SIG-M5 (cell line): ENCODE measurements at places on chromosomes 12 and 14.

GRCh38 chr12:28189784-28190320 lies 404 bp upstream of the CCDC91 start:
- no peak for DNase-seq

DNA sequence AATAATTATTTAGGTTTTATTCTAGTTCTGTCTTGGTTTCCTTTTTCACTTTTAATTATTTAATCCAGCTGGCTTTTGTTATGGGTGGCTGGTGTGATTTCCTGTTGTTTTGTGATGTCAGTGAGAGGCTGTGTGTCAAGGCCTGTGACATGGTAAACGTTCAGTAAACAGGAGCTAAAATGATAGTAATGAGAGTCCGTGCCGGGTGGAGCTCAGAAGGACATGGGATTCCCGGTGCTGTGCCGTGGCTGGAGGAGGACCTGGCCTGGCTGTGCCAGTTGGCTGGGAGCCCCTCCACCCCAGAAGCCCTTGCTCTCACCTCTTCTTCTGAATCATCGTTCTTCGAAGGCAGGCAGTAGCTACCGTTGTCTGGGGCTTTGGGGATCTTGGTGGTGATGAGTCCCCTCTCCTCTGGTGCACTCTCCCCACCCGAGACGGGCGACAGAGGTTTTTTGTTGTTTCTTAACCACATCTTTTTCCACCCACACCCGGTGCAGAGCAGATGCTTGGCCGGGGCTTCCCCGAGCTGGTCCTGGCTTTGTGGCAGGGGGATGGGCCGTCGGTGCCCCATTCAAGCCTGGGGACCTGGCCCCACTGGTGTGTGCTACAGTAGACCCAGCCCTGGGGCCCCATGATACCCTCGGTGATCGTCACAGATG lies 29.1 kb downstream of the SH2B3 start:
- no peak for DNase-seq

DNA sequence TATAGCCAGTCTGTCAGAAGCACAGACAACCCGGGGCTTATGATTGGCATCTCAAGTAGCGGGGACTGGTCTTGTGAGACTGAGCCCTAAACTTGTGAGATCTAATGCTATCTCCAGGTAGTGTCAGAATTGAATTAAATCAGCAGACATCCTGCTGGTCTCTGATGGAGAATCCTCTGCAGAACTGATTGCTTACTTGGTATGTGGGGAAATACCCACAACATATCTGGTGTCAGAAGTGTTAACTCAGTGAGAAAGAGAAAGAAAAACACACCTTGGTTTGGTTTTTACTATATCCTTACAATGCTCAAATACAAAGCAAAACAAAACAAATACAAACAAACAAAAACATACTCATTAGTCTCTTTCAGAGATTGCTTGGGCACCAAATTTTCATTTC lies 10.0 kb downstream of the SEL1L start:
- no peak for DNase-seq

DNA sequence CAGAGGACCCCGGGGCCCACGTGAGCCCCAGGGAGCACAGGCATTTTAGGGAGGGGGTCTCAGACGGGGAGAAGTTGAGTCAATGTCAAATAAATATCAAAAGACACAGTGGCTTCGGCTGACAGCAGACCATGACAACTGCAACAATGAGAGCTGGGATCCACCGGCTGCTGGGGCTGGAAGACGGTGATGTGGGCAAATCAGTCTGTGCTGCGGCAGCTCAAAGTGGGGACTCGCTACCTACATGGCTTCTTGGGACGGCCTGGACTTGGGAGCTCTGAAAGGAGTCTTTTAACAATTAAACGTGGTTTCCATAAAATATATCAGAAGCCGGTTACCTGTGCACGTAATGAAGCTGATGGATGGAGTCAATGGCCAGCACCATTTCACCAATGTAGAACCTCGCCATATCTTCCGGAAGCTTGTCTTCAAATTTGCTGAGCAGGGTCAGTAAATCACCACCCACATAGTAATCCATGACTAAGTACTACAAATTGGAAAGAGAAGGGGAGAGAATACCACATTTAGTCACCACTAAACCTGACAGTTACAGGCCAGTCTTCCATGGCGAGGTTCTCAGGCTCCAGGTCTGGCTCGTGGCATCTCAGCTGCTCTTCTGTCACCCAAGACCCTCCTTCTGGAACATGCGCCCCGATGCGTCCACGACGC lies 58.0 kb downstream of the CDC42BPB start:
- no peak for DNase-seq

DNA sequence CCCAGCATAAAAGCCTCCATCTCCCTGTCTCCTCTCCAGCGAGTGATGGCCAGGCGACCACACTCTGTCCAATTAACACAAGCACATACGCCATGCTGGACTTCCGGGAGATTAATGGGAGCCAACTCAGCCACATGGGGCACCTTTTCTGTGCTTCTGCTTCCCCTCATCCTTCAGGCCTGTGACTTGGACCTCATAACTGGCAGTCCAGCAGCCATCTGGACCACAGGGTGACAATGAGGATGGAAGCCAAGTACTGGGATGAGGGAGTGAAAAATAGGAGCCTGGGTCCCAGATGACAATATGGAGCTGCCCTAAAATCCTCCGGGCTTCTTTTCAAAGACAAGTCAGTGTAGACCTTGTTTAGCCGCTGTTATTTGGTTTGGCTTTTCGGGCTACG lies 12.8 kb downstream of the MAP3K9 start:
- DNase-seq = no peak

- no peak for DNase-seq
Measured at GRCh38 chr12:49502590-49502989, 36.2 kb upstream of the KCNH3 start.

DNA sequence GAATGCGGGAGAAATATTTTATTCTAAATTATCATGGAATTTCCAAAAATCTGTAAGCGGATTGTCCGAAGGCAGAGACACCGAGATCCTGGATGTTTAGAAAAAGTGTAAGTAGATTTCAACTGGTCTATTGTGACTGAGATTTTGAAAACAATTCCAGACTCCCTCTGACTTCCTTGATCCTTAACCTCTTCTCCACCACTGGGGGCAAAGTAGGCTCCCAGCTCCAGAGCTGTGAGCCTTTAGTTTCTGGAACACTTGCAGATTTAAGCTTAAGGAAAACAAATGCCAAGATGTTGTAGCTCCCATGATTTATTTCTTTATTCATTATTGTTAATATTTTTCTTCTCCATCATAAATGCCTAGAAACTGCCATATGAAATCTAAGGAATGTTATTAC lies 1320.5 kb upstream of the SEL1L start:
- no peak for DNase-seq

- no peak for DNase-seq
Measured at GRCh38 chr12:55720894-55721444, 776 bp downstream of the RDH5 start.

DNA sequence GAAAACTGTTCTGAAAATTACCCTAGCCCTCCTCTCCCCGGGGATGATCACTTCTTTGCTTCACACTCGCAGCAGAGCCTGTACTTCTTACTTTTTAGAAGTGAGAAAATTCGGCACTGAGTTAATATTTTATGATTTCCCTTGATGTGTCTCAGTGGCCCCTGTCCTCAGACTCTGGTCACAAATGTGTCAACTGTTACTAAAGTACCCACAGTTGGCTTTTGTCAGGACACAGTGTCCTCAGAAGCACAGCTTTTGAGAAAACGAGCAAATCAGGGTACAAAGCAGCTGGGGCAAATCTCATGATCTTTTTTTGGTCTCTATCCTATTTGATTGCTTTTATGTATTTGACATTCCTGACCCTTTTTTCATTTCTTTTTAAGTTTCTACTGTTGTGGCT lies 142.5 kb downstream of the SYNE2 start:
- DNase-seq = no peak

DNA sequence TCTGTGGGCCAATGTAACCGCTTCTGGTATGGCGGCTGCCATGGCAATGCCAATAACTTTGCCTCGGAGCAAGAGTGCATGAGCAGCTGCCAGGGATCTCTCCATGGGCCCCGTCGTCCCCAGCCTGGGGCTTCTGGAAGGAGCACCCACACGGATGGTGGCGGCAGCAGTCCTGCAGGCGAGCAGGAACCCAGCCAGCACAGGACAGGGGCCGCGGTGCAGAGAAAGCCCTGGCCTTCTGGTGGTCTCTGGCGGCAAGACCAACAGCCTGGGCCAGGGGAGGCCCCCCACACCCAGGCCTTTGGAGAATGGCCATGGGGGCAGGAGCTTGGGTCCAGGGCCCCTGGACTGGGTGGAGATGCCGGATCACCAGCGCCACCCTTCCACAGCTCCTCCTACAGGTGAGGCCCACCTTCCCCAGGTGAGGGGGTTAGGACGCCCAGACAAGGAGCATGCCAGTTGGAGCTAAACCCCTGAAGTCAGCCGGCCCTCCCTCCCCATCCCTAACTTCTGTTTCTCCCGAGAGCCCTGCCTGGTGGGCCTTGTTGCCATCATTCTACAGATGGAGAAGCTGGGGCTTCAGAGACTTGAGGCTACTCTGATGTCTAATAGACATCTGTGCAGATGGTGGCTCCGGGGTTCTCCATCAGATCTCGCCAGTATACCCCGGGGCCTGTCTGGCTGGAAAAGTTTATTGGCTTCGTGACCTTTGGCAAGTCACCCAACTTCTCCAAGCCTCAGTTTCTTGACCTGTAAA lies 25.3 kb downstream of the PAPLN start:
- DNase-seq = no peak

DNA sequence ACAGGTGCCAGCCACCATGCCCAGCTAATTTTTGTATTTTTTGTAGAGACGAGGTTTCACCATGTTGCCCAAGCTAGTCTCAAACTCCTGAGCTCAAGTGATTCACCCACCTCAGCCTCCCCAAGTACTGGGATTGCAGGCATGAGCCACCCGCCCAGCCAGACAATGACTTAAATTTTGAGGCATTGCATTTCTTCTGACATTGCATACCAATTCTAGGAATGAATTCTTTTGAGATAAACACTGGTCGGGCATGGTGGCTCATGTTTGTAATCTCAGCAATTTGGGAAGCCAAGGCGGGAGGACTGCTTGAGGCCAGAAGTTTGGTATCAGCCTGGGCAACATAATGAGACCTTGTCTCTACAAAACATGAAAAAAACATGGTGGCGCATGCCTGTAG lies 2.5 kb upstream of the CELA1 start:
- DNase-seq = no peak

DNA sequence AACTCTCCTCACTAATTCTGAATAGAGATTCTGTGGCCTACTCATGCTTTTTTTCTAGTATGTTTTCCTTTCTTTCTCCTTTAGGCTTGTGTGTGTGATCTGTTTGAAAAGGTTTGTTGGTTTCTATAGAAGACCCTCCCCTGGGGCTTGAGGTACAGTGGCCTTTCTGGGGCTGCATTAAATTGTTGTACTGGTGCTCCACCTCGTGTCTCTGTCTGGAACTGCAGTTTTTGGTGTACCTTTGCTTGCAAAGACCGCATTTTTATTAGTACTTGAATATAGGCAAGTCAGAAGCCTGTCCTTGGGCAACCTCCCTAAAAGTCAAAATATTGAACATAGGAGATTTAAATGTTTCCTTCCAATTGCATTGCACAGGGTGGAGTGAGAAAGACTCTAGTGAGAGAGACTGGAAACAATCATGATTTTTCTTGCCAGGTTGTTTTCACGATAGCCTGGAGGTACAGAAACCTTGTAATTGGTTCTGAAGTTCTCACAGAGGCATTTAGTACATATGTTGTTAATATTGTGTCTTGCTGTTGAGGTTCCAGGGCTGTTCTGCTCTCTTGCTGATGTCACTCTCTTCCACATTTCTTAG lies 39.0 kb downstream of the SLCO1B1 start:
- DNase-seq = no peak

- DNase-seq = no peak
Measured at GRCh38 chr12:61991661-61992060, 268.5 kb upstream of the USP15 start.

DNA sequence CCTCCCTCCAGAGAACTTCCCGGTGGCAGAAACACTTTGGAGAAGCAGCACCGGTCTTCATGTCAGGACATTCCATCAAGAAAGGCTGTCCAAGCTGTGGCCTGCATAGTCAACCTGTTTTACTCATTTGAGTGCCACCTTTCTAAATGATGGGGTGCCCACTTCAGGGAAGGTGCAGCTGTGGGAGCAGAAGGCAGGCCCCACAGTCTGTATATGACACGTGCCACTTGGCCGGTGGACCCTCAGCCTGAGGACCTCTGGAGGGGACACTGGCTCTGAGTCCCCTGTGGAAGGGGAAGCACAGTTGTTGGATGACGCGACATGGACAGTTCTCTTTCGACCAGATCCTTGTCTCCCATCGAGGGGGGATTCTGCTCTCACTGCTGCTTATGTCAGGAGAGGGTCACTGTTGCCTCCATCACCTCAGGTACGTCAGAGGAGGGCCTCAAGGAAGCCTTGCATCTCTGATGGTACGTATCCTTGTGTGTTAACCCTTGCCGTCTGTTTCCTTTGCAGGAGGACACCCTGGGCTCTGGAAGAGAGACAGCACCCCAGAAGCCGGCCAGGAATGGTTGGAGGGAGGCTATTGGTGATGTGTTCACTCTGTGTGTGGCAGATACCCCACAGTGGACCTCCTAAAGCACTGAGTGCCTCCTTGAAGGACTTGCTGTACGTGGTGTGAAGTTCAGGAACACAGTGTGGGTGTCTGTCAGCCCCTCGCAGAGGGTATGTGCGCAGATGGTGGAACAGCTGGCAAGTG lies 132.1 kb upstream of the RTL1 start:
- DNase-seq = no peak

GRCh38 chr14:67515386-67516079 lies 17.6 kb upstream of the PLEKHH1 start:
- no peak for DNase-seq

DNA sequence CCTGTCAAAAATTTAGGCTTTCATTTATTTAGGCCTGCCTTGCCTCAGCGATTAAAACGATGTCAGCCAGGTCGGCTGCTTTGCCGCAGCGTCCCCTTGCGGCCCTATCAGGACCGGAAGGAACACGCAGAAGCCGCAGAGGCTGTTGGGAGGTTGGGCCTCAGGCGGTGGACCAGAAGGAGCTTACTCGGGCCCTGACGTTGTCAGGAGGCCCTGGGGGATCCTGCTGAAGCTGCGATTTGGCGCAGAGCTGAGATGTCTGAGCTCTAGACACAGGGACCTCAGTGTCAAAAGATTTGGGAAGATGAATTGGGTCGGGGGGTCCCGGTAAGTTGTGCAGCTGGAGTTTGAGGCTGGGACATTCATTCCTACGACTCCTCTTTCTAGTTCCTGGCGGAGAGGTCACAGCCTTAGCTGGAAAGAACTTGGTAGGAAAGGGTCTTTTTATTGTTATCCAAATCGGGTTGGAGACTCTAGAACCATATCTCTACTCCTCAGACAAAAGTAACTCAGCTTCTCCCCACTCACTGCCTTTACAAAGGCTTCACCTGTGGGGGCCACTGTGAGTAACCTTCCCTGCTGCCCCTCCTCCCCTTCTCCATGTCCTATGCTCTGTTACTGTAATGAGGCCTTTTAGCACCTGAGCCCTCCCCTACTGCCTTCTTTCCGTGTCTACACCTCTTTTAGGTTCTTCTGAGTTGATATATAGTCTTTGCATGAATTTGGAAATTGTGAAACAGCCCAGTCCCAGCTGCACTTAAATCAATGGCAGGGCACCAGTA lies 6.6 kb upstream of the ABCD2 start:
- no peak for DNase-seq

- DNase-seq = no peak
Measured at GRCh38 chr12:28585146-28585545, 394.9 kb downstream of the CCDC91 start.

- no peak for DNase-seq
Measured at GRCh38 chr14:106822905-106823304, 1296.5 kb downstream of the TMEM121 start.

GRCh38 chr12:6553051-6553868 lies 2.6 kb downstream of the IFFO1 start:
- no peak for DNase-seq
